Activated B cell treated with CpG ODN at 0.5 μM for 24 hours (primary cell): ENCODE measurements at places on chromosomes 1 and 21.
A peak's percentile ranks its signal among the peaks of the same experiment; 100 is the strongest.

DNA sequence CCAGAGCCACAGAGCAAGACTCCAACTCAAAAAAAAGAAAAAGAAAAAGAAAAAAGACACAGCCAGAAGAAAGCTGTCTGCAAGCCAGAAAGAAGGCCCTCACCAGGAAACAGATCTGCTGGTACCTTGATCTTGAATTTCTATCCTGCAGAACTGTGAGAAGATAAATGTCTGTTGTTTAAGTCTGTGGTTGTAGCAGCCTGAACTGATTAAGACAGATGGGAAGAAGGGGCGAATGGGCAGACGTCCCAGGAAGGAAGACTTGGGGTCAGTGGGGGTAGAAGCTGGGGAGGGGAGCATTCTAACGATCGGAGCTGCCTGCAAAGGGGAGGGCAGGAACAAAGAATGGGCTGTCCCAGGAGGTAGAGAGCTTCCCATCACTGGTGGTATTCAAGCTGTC lies 6.3 kb downstream of the SLC2A7 start:
- peaks cover 14% of the 10 kb centered on the region for H3K4me1 ChIP-seq
- H3K27me3 ChIP-seq: peaks cover 3% of the 10 kb centered on the region
- H3K4me3 ChIP-seq: no peak overlapping the region
- DNase-seq: no peak
- H3K36me3 ChIP-seq: no peaks in the 10 kb centered on the region

GRCh38 chr21:33123374-33124123 lies 53.6 kb downstream of the OLIG1 start:
- H3K36me3 ChIP-seq: no peaks in the 10 kb centered on the region
- H3K4me1 ChIP-seq: peaks cover 6% of the 10 kb centered on the region
- no peak overlapping the region for H3K27ac ChIP-seq

DNA sequence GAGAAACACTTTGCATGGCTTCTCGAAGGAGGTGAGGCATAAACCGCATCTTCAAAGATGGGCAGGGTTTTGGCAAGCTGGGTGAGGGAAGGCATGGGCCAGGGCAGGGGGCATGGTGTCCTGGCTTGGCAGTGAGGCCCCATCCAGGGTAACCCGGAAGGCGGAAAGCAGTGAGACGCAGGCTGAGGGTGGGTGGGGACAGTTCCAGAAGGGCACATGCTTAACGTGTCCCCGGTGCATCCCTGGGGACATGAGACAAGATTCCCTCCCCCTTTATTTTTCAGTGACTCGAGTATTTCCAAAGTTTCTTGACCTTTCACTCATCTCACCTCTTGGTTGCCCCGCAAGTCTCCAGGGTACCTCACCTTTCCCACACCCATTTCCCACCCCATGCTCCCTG lies 122.8 kb upstream of the SLC25A33 start:
- peak overlapping the region; percentile 32 for H3K27ac ChIP-seq
- no peak for DNase-seq
- peaks cover 76% of the 10 kb centered on the region for H3K4me1 ChIP-seq
- H3K27me3 ChIP-seq: no peaks in the 10 kb centered on the region
- H3K4me3 ChIP-seq: peak overlapping the region; percentile 33
- H3K36me3 ChIP-seq: no peaks in the 10 kb centered on the region

DNA sequence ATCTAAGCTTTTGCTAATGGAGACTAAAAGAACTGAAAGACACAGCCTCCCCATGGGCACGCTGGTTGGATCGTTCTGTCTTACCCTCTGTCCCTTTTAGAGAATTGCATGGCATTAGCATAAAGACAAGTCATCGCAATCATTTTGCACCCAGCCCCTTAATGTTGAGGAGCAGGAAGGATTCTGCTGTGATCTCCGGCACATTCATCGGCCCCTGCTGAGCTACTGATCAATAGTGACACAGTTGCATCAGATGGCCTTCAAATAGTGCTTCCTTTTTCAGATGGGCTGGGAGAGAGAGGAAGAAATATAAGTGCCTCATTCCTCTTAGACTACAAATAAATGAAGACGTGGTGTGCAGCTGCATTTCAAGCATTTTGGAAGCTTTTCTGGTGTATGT lies 75.4 kb downstream of the NOS1AP start:
- H3K27ac ChIP-seq: no peak overlapping the region
- no peaks in the 10 kb centered on the region for H3K4me1 ChIP-seq
- no peak for DNase-seq
- H3K27me3 ChIP-seq: peaks cover 12% of the 10 kb centered on the region

DNA sequence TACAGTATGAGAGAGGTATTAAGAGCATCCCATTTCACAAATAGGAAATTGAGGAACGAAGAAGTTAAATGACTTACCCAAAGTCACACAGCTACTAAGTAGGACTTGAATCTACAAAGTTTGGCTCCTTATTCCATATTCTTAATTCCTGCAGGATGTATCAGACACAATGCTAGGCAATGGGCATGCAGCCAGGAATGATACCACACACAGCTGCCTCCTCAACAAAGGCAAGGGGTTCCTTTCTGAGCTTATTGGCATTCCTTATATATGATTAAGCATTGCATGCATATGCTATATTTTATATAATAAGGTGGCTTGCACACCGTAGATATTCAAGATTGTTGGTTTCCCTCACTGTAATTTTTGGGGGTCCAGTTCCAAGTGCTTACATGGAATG lies 34.2 kb upstream of the JUN start:
- DNase-seq: no peak
- H3K4me1 ChIP-seq: peaks cover 36% of the 10 kb centered on the region
- H3K36me3 ChIP-seq: peaks cover 2% of the 10 kb centered on the region
- no peak overlapping the region for H3K4me3 ChIP-seq

DNA sequence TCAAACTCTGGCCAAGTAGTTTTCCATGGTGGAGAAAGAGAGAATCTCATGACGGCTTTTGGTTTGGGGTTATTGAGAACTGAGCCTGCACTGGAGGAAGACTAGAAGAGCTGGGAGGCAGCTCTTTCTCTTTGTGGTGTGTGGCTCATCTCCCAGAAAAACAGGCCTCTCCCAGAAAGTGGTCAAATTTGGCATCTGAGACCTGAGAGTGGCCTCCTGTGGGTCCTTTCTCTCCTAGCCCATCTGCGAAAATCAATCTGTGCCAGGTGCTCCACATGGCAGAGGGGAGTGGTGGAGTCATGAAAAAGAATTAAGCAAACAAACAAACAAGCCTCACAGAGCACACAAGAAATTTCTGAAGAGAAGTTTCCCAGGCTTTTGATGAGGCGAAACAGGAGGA lies 305.0 kb downstream of the ST6GALNAC3 start:
- DNase-seq: no peak
- H3K27me3 ChIP-seq: no peaks in the 10 kb centered on the region
- no peak overlapping the region for H3K27ac ChIP-seq
- no peaks in the 10 kb centered on the region for H3K36me3 ChIP-seq
- H3K4me3 ChIP-seq: no peak overlapping the region
- H3K4me1 ChIP-seq: peaks cover 11% of the 10 kb centered on the region

DNA sequence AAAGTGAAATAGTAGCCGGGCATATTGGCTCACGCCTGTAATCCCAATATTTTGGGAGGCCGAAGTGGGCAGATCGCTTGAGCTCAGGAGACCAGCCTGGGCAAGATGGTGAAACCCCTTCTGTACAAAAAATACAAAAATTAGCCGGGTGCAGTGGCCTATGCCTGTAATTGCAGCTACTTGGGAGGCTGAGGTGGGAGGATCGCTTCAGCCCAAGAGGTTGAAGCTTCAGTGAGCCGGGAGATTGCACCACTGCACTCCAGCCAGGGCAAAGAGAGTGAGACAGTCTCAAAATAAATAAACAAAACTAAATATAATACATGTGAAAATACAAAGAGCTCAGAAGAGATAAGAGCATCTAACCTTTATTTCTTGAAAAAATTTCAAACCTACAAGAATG lies 2.3 kb upstream of the MSTO1 start:
- H3K27ac ChIP-seq: no peak overlapping the region
- no peak overlapping the region for H3K4me3 ChIP-seq
- no peak for DNase-seq
- no peaks in the 10 kb centered on the region for H3K27me3 ChIP-seq
- H3K4me1 ChIP-seq: peaks cover 7% of the 10 kb centered on the region

GRCh38 chr1:174074757-174075156 lies 52.6 kb upstream of the RC3H1 start:
- no peaks in the 10 kb centered on the region for H3K4me1 ChIP-seq
- H3K4me3 ChIP-seq: no peak overlapping the region
- no peak for DNase-seq

DNA sequence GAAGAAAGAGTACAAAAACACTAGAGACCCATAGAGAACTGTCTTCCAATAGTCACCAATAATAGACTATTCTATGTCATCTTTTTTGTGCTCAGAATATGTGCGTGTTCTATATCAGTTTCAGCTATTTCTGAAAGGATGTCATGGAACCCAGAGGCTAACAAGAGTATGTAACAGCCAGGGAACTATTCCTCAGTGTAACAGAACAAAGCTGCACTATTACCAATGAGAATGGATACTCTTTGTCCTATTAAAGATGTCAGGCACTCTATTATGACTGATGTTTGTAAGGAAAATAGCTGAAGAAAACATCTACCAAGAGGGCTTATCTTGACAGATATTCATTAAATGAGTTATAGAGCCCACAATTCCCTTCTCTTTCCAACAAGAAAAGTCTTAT lies 8.6 kb upstream of the LRRC8C start:
- DNase-seq: no peak
- no peak overlapping the region for H3K4me3 ChIP-seq
- no peaks in the 10 kb centered on the region for H3K27me3 ChIP-seq
- peaks cover 4% of the 10 kb centered on the region for H3K36me3 ChIP-seq
- H3K27ac ChIP-seq: no peak overlapping the region

DNA sequence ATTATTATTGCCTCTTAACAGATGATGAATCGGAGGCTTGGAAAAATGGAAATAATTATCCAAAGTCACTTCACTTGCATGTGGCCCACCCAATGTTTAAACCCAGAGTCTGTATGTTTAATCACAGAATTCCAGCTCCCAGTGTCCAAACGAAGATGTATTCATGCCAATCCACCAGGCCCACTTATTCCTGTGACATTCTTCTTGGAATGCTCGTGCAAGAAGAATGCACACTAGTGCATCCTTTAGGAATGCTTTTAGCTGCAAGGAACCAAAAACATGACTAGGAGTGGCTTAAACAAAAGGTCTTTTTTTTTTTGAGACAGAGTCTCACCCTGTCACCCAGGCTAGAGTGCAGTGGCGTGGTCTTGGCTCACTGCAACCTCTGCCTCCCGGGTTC lies 8.9 kb upstream of the OPRD1 start:
- no peak overlapping the region for H3K4me3 ChIP-seq
- DNase-seq: no peak
- peaks cover 14% of the 10 kb centered on the region for H3K27me3 ChIP-seq
- no peak overlapping the region for H3K27ac ChIP-seq
- H3K36me3 ChIP-seq: no peaks in the 10 kb centered on the region

GRCh38 chr1:9340172-9340854 lies 47.6 kb downstream of the SPSB1 start:
- H3K27me3 ChIP-seq: no peaks in the 10 kb centered on the region
- H3K27ac ChIP-seq: no peak overlapping the region
- no peaks in the 10 kb centered on the region for H3K36me3 ChIP-seq
- peaks cover 3% of the 10 kb centered on the region for H3K4me1 ChIP-seq
- no peak for DNase-seq

GRCh38 chr21:42296501-42296900 lies 18.7 kb downstream of the TFF3 start:
- H3K36me3 ChIP-seq: peaks cover 40% of the 10 kb centered on the region
- DNase-seq: no peak
- no peaks in the 10 kb centered on the region for H3K4me1 ChIP-seq
- no peaks in the 10 kb centered on the region for H3K27me3 ChIP-seq
- H3K4me3 ChIP-seq: no peak overlapping the region

DNA sequence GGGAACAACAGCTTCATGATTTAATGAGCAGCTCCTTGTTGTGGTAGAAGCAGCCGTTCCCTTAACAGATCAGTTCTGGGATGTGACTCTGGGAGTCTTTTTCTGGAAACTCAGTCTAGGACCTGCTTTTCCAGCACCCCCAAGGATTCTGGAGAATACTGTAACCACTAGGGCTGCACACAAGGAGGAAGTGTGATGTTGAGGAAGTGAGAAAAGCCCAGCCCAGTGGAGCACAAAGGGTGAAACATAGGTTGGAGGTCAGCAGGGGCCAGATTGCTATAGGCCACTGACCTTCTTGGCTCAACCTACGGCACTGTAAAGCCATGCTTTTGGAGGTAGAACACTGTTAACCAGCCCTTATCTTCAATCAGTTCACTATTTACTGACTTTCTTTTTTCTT lies 10.1 kb upstream of the PLA2G5 start:
- H3K36me3 ChIP-seq: no peaks in the 10 kb centered on the region
- H3K27ac ChIP-seq: no peak overlapping the region
- peak overlapping the region; percentile 56 for H3K4me3 ChIP-seq
- no peaks in the 10 kb centered on the region for H3K27me3 ChIP-seq
- no peak for DNase-seq

- peak overlapping the region; percentile 47 for H3K27ac ChIP-seq
- H3K27me3 ChIP-seq: no peaks in the 10 kb centered on the region
- H3K36me3 ChIP-seq: peaks cover 86% of the 10 kb centered on the region
Observed at GRCh38 chr1:241569848-241570247, 37.7 kb downstream of the KMO start.

DNA sequence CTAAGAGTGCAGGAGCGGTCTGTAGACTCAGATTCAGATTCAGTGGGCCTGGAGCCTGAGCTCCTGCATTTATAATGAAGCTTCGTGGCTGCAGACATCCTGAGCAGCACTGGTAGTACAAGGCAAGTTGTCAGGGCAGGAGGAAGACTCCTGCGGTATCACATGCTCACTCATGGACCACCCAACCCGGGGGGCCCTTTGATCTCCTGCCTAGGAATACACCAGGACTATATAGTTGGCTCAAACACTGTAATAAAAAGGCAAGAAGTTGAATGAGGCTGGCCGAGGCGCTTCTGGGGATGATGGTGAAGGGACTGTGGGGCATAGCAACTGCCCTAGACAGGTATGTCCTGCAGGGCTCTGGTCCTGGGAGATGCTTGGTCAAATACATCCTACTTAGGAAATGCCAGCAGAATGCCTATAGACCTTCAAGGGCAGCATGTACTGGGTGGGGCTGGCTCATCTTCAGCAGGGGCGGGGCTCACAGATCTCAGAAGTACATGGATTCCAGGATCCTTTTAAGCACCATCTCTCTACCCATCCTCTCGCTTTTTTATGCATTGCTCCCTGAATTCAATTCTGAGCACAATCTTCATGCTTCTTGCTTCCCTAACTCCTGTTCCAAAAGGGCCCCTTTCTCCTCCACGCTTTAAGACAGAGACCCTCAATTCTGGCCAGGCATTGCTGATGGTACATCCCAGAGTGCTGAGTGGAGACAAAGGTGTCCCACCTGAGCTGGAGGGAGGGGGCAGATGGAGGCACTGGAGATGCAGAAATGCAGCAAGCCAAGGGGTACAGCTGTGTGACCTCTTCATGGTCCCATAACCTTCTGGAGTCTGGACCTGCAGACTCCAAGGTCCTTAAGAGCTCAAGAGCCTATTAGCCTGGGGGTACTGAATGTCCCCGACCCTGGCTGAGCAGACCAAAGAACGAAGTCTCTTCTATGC lies 2.1 kb upstream of the RAP1GAP start:
- no peaks in the 10 kb centered on the region for H3K36me3 ChIP-seq
- no peak overlapping the region for H3K4me3 ChIP-seq
- DNase-seq: no peak
- H3K27ac ChIP-seq: no peak overlapping the region

- no peaks in the 10 kb centered on the region for H3K36me3 ChIP-seq
- H3K27me3 ChIP-seq: no peaks in the 10 kb centered on the region
- DNase-seq: no peak
Observed at GRCh38 chr1:22789356-22789994, 78.8 kb downstream of the EPHB2 start.
